ENCODE measurements at places on chromosomes 11 and 22.

DNA sequence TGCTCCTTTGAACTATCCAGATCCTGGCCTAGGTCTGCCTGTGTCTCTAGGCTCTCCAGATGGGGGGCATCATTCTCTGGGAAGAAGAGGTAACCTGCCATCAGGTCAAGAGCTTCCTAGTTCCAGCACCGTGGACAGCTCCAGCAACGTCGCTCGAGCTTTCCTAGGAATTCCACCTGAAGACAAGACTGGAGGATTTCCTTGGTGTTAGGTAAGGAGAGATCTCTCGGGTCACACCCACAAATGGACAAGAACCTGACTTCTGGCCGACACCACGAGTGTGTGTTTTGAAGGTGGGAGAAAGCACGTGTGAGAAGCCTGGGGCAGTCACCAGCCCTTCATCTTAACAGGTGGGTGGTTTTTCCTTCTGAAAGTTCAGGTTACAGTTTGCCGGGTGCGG is 1.2 kb downstream of the PRG3 start:
- no peak for DNase-seq

DNA sequence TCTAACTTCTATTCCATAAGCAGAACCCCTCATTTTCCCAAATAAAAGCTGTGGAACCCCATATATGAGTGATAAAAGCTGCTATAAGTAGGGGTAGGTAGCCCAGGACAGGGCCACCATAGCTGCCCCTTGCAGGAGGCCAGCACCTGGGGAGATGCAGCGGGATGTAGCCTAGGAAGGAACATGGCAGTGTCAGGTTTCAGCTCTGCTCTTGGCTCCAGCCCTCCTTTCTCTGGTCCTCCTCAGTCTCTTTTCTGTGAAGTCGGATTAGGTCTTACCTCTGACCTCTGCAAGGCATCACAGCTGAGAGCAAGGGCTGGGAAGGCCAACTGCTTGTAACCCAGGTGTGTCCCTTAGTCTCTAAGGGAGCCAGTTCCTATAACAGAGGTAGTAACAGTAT is 135.6 kb downstream of the NAV2 start:
- no peak for DNase-seq

DNA sequence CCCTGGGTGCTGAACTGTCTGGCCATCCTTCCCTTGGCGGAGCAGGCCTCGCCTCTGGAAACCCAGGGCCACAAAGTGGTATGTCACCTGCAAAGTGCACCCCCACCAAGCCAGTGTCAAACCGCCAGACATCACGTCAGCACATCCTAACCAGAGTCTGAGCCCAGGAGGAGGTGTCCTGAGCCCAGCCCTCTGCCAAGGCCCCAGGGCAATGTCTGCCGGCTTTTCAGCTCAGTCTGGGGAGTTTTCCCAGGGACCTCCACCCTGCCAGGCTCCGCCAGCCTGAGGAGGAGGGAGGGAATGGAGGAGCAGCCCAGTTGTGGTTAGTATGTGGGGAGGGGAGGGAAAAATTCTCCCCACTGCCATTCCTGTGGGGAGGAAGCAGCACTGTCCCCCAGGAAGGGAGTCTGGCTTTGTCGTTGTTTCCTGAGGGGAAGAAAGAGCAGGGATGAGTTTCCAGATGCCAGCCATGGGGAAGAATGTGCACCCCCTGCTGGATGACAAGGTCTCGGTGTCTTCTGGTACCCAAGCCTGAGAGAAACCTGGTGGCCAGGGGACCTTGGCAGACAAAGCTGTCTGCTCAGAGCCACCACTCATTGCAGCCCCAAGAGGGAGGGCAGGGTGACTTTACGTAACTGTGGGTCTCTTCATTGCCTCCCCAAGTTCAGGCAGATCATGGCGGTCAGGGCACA is 81.4 kb upstream of the CD82 start:
- DNase-seq = no peak

DNA sequence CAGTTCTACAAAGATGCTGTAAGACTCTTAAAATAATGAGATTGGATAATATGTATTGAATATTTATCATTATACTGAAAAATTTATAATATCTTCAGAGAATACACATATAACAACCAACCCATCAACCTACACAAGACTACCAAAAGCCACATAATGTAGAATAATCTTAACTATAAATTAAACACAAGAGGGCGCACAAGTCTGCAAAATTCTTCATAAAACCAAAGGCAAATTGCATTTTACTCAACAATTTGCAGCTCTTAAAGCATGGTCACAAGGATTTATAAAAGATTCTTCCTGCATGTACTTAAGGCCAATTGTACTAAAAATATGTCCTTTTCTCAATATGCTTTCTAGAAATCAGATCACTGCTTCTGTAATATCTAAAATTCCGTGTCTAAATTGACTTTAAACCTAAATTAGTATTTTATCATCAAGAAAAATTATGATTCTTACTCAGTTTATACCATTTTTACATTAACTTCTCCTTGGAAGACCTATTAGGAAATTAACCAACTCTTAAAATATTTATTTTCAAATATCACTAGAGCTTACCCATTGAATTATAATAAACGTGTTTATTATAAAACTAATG is 79.0 kb downstream of the TTC28 start:
- peak; percentile 6 for DNase-seq

DNA sequence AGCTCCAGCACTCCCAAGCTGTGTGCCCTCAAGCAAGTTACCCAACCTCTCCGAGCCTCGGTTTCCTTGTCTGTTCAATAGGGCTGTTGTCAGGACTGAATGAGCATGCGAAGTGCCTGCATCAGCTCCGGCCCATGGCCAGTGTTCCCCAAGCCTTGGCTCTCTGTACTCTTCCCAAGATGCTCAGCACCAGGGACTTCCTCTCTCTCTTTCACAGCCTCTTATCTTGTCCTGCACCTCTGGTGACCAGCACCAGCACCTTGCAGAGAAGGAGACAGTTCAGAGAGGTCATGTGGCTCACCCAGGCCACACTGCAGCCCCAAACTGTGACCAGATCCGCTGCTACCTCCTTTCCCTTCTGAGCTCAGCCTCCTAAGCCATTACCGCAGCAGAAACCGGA is 120.3 kb upstream of the ANO1 start:
- no peak for DNase-seq

DNA sequence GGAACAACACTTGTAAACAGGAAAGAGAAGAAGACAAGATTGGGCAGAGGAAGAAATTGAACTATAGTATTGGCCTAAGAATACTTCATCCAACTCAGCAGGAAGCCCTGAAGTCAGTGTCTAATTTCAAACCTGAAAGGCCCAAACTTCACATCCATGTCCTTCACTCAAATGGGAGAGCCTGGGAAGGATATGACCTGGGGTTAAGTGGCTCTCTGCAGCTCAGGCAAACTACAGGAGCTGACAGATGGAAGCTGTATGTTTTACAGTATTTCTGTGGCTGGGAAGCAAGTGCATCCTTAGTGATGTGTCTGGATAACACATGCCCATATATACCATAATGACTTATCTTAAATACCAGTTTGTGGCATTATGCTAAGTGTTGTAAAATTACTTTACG is 196.2 kb downstream of the SOX6 start:
- no peak for DNase-seq

DNA sequence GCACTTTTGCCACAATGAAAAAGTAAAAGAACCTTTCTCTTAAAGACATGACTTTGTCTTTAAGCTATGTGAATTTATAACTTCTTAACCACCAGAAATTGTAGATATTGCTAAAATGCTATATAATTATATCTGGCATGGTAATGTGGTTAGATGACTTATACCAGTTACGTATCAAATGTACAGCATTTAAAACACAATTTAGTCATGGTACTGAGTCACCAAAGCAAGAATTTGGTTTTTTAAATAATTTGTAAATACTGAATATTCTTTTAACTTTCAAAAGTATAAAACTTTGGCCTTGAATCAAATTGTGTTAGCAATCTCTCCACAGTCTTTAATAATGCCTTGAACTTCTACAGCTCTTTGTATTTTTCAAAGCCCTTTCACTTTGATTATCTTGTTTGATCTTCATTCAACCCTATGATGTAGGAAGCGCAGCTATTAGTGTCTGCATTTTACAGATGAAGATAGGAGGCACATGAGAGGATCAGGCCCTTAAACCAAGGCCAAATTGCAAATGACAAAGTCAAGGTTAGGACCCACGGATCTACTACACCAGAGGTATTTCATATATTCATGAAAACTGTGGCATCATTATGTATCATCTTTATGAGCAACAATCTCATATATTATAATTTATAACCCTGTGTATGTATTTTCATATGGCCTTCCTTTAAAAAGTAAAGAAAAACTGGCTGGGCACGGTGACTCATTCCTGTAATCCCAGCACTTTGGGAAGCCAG is 4.4 kb upstream of the SYTL2 start:
- no peak for DNase-seq

DNA sequence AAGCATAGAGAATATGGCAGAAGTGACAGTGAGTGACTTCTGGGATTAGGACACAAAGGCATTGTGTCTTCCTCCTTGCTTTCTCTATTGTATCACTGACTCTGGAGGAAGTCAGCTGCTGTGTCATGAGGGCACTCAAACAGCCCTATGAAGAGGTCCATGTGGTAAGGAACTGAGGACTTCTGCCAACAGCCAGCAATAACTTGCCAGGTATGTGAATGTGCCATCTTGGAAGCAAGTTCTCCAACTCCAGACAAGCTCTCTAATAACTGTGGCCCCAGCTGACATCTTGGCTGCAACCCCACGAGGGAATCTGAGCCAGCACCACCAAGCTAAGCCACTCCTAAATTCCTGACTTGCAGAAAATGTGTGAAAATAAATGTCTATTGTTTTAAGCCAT is 83.6 kb upstream of the ZBED5 start:
- no peak for DNase-seq

GRCh38 chr22:48145738-48146137 is 1383.3 kb downstream of the TBC1D22A start:
- no peak for DNase-seq

- no peak for DNase-seq
Measured at GRCh38 chr11:6572215-6572614, 31.2 kb downstream of the RRP8 start.

- no peak for DNase-seq
Measured at GRCh38 chr11:3106736-3107524, 49.7 kb upstream of the CARS1 start.

GRCh38 chr22:23608583-23608982 is 23.5 kb downstream of the DRICH1 start:
- no peak for DNase-seq

DNA sequence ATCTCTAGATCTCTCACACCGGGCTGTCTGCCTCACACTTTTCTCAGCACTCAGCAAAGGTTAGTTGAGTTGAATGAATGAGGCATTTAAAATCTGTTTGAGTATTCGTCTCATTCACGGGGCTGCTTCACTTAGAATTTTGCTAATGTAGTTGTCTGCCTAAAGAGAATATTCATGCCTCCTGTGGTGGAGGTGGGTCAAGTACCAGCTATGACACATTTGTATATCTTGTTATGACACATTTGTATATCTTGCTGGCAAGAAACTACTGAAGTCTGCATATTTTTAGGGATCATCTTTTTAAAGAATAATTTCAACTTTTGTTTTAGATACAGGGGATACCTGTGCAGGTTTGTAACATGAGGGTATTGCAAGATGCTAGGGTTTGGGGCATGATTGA is 43.1 kb downstream of the LDLRAD3 start:
- no peak for DNase-seq

Data from T-helper 1 cell (primary cell).